D721Med (cell line): ENCODE measurements at places on chromosomes 2 and 18.

- no peak for DNase-seq
Observed at GRCh38 chr18:22006458-22006857, 162.9 kb upstream of the GATA6 start.

DNA sequence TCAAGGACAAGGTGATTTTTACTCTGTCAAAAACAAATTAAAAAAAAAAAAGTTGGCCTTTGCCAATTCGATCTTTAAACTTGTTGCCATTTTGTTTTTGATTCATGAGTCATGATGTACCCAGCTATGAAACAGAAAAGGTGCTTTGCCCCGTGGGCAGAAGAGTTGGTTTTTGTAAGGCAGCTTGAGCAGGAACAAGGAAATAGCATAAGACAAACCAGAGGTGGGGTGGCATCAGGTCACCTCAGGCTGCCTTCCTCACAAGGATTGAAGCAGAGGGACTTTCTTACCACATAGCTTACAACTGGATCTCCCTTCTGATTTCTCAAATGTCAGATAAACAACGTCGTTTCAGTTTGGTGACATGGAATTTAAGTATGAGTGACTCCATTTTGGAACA is 123.8 kb downstream of the ARL4C start:
- DNase-seq = no peak

DNA sequence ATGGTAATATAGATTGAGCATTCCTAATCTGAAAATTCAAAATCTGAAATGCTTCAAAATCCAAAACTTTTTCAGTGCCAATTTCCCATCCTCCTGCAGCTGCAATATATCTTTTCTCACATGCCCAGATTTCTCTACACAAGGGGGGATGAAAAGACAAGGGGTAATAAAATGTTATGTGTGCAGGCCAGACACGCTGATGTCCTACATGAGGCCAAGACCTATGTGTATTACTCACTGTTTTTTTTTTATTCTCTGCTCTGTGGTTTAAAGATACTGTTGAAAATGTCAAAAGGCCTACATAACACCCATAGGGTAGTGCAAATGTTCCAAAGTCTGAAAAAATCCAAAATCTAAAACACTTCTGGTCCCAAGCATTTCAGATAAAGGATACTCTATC is 41.2 kb upstream of the CWC22 start:
- DNase-seq = no peak

GRCh38 chr2:217941886-217942728 is 60.7 kb downstream of the TNS1 start:
- no peak for DNase-seq

DNA sequence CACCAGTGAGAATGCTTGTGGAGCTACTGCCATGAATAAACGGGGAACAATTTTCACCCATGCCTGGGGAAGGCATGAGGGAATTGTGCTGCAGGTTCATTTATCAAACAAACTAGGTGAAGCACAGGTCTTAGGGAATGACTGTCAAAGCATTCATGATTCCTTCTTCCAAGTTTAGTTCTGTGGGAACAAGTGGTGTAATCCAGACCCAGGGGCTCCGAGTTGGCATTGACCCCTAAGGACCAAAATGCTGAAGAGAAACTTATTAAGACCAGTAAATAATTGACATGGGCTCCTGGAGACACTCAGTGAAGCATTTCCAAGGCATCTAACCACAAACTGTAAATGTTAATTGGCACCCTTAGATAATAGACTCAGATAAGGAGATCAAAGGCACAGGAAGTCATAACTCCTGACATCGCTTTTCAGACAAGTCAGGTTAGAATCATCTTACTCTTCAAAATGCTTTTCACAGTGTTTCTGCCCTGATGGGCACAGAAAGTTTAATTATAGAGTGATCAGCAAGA is 96.9 kb downstream of the SPP2 start:
- no peak for DNase-seq

DNA sequence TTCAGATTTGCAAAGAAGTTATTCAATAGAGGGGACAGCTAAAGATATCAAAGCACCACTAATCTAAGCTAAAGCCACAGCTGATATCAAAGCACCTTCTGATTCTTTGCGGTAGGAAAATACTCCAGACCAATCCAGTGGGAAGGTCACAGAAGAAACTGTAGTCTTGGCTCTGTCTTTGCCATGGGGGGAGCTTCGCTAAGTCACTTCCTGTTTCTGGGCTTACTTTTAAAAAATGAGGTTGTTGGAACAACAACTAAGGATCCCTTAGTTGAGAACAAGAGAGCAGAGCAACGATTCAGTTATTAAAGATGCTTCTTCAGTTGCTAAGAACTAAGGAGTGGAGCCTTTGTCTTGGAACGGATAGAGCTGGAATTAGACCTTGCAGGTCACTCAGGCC is 12.2 kb downstream of the LPIN1 start:
- DNase-seq = no peak

GRCh38 chr2:231613331-231613662 is 20.6 kb downstream of the TEX44 start:
- DNase-seq = no peak

DNA sequence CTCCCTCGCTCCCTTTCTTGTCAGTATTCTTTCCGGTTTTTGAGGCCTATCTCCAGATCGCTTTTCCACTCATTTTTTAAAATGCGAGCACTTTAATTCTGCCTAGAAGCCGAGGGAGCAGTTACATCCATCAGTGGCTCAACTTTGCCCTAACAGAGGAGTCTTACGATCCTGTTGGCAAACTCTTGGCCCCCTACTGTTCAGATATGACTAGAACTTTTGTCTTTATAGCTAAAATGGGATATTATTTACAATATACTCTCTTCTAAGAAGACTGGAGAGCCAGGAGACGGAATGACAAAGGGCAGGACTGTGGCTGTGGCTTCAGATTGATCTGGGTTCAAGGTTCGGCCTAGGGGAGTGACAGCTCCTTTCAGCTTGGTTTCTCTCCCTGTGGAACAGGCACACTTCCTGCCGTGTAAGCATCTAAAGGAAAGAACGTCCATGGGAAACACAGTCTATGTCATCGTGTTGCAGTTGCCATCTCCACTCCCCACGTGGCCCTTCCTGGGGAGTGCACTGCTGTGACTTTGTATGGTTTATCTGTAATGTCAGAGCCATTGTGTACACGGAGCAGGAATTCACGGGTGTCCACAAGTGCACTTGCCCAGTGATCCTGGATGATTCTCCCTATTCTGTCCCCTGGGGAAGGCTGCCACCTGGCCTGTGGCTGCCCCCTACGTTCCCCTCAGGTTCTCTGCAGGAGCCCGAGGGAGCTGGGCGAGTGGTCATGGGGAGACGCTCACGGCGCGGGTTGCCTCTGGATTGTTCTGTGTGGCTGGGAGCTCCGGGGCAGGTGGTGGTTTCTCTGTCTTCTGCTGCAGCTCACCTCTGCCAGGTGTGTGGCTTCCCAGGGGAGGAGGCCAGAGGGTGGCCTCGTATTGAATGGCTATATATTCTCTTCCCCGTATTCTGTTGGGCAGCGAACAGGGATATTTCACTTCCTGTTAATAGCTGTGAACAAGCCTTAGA is 222.0 kb downstream of the LDLRAD4 start:
- no peak for DNase-seq

- no peak for DNase-seq
Observed at GRCh38 chr2:68544811-68545210, 77.4 kb downstream of the APLF start.

- no peak for DNase-seq
Observed at GRCh38 chr2:172387361-172387760, 40.0 kb upstream of the ITGA6 start.

- no peak for DNase-seq
Observed at GRCh38 chr2:223232285-223232684, 180.3 kb downstream of the KCNE4 start.

- no peak for DNase-seq
Observed at GRCh38 chr2:73006969-73007710, 64.4 kb downstream of the SFXN5 start.

DNA sequence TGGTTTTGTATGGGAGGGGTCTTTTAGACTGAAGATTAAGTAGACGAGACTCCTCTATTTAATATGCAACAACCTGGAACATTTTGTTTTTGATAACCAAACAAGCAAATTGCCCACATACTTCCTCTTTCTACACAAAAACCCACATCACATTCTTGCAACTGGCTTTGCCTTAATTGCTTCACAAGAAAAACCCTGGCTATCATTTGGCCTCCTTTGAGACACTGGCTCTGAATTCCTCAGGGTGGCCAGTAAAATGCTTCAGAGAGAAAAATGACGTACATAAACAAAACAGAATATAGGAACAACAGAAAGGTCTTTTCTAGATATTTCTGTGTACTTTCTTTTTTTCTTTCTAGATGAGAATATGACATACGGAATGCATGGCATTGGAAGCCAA is 103.0 kb downstream of the TRIB2 start:
- no peak for DNase-seq
